ENCODE measurements at places on chromosomes 7 and 10.

- DNase-seq, result no peak
Observed at GRCh38 chr10:88474884-88475844, 108.0 kb downstream of the RNLS start.

DNA sequence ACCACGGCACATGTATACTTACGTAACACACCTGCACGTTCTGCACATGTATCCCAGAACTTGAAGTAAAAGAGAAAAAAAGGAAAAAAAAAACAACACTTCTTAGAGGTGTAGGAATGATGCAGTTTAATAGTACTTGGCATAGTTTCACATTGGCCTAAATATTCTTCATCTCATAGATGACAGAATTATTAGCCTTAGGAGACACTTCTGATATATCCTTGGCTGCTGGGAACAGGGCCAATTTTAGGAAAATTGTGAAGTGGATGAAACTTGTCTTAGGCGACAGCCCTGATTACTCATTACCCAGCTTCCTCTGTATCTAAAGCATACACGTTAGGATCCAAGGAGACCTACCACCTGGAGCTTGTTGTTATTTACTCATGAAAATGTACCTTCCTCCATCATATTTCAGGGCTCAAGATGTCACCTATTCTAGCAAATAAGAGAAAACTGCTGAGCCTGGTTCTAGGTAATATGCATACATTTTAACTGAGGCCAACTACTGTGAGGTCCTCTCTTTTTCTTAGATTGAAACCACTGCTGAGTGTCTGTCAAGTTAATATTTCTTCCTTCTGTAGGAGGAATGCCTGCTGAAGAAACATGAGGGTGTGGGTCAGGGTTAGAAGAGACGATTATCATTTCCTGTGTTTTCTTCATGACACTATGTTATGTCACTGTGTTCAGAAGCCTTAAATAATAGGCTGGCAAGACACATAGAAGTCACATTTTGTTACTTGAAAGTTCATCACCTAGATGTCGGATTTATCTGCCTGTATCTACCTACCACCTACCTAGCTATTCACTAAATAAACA lies 44.3 kb downstream of the CPED1 start:
- DNase-seq, result no peak

GRCh38 chr7:17184805-17185689 lies 113.4 kb upstream of the AHR start:
- no peak for DNase-seq

GRCh38 chr7:6567886-6568285 lies 9.4 kb upstream of the ZDHHC4 start:
- DNase-seq, result no peak

GRCh38 chr7:27080844-27081436 lies 14.9 kb downstream of the HOXA1 start:
- DNase-seq, result no peak

DNA sequence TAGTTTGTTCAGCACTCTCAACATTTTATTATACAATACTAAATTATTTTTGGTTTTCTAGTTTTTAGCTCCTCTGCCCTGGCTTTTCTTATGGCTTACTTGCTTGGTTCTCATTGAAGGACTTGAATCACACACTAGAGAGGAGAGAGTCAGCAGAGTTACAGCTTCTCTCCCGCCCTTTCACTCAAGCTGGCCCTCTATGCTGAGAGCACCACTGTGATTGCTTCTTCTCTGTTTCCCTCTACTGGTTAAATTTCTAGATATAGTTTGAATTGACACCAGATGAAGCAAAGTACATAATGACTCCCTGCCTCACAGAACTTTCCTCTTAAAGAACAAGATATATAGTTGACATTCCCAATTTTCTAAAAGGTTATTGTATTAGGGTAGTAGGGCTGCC lies 767.3 kb upstream of the SORCS1 start:
- no peak for DNase-seq

Data from right atrium auricular region (tissue), 2 donors.